ENCODE measurements at places on chromosomes 16 and 17. TPM values are rescaled to one million over a fixed set of nuclear protein-coding genes. Genes with fewer than 3 reads are reported as not detected.
A peak's percentile ranks its signal among the peaks of the same experiment; 100 is the strongest.

DNA sequence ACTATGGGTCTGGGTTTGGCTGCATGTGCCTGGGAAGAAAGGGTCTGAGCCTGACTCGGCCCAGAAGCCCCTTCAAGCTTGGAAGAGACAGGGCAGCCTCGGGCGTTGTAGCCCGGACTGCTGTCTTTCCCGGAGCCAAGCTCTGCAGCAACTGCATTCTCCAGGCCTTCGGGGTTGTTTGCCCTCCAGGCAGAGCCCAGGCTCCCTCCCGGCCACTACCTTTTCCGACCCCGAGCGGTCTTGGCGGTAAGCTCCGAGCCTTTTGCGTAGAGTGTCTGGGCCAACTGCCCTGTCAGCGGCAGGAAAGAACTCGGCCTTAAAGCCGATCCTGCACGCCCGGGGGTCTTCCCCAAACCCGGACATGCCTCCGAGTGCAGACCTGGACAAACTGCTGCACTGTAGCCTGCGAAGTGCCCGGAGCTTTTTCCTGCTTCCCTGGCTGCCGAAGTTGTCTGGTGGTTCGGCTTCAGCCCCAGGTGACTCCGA lies 1.3 kb downstream of the LHX1 start:
- no peak overlapping the region for H3K27ac ChIP-seq
- H3K4me1 ChIP-seq, result no peaks in the 10 kb centered on the region
- no peaks in the 10 kb centered on the region for H3K36me3 ChIP-seq
- no peak overlapping the region for H3K4me3 ChIP-seq
- DNase-seq, result no peak
- peaks cover 99% of the 10 kb centered on the region for H3K27me3 ChIP-seq

DNA sequence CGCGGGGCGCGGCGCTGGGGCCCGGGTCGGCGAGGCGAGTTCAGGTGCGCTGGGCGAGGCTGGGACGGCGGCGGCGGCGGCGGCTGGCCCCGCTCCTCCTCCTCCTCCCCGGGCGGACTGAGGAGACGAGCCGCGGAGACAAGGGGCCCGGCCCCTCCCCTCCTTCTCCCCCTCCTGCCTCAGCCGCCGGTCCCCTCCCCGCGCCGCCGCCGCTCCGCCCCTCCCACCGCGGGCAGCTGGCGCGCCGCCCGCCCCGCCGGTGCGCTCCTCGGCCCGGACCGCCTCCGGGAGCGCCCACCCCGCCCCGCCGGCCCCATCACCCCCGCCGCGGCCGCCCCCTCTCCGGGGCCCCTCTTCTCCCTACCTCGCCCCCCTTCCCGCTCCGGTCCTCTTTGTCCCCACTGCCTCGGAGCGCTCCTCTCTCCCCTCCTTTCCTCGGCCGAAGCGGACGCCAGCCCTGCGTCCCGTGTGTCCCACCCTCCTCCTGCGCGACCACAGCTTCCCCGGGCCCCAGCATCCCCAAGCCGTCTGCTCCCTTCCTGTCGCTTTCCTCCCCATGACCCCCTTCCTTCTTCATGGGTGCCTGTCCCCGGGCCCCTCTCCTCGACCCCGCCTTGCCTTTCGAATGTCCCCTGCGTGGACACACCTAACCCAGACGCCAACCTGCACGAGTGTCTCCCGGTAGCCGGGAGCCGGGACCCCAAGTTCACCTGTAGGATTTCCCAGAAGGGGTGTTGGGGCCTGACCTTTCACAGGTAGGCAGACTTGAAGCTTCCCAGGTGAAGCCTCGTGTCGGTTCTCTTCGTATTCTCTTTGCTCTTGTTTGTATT lies at the start of gene TOX3:
Gene TOX3 (minus strand): TSS at position 140 of the 830 bp plus-strand sequence. CDS start 420 bp downstream, outside the sequence.
- no peak within 1 kb of the TSS for H3K4me3 ChIP-seq
- H3K27me3 ChIP-seq, result peaks cover 5% of the 10 kb centered on the region
- H3K36me3 ChIP-seq, result no peaks in the 10 kb centered on the region
- DNase-seq, result no peak
- H3K4me1 ChIP-seq, result no peaks in the 10 kb centered on the region

- H3K27me3 ChIP-seq, result no peaks in the 10 kb centered on the region
- H3K36me3 ChIP-seq, result peaks cover 23% of the 10 kb centered on the region
- no peak for DNase-seq
- no peaks in the 10 kb centered on the region for H3K4me1 ChIP-seq
Observed at GRCh38 chr17:43772877-43773648, 5.7 kb downstream of the DUSP3 start.

DNA sequence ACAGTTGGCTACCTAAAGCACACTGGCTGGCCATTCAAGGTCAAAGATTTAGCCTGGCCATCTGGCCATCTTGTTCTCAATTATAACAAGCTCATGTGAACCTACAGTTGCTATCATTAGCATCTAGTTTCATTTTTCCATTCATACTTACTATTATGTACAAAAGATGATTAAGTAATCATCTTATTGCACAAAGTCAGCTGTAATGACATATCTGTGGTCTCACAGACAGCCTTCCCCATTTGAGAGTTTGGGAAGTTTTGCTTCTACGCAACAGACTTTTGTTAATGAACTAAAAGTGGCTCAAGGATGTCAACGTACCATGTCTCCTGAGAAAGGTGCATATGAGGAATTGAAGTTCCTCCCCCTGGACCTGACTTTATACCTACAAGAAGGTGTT lies 51.3 kb downstream of the HS3ST3B1 start:
- DNase-seq, result peak; percentile 41
- H3K4me1 ChIP-seq, result peaks cover 9% of the 10 kb centered on the region
- no peaks in the 10 kb centered on the region for H3K27me3 ChIP-seq
- H3K4me3 ChIP-seq, result no peak overlapping the region
- no peaks in the 10 kb centered on the region for H3K36me3 ChIP-seq

DNA sequence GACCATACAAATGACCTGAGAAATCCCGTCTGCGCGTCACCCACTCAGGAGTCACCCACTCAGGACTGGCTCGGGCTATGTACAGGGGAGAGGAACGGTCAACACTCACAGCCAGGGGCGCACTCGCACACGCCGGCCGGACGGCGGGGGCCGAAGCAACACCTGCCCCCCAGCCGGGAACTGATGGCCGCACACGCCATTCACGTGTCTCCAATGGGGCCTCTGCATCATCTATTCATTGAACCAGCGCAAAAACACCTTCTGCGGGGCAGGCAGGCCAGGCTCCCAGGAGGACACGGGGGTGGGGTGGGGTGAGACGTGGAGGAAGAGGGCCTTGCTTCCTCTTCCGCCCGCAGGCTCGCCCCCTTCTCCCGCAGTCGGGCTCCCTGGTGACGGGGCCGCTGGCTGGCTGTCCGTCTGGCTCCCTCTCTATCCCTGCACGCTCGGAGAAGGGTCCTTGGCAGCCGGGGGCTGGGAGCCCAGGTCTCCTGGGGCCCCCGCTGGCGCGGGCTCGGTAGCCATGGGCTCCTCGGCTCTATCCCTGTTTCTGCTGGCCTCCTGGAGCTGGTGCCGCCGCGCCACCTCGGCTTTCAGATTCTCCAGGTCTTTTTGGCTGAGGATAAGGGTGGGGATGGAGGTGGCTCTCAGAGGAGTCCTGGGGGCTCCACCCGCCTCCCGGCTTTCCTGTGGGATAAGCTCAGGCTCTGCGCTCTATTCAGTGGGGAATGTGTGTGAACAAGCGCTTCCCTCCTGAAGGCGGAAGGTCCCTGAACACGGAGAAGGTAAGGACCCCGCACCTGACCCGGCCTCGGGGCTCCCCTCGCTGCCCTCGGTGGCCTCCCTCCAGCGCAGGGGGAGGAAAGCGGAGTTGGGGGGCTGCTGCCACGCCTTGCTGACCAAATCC lies 21.1 kb downstream of the CLUH start:
- H3K4me1 ChIP-seq, result peaks cover 7% of the 10 kb centered on the region
- no peak for DNase-seq
- no peak overlapping the region for H3K27ac ChIP-seq
- no peaks in the 10 kb centered on the region for H3K27me3 ChIP-seq
- peaks cover 15% of the 10 kb centered on the region for H3K36me3 ChIP-seq

GRCh38 chr16:69048328-69049120 lies 56.9 kb upstream of the HAS3 start:
- no peaks in the 10 kb centered on the region for H3K27me3 ChIP-seq
- DNase-seq, result no peak
- H3K27ac ChIP-seq, result no peak overlapping the region
- no peak overlapping the region for H3K4me3 ChIP-seq
- no peaks in the 10 kb centered on the region for H3K36me3 ChIP-seq

DNA sequence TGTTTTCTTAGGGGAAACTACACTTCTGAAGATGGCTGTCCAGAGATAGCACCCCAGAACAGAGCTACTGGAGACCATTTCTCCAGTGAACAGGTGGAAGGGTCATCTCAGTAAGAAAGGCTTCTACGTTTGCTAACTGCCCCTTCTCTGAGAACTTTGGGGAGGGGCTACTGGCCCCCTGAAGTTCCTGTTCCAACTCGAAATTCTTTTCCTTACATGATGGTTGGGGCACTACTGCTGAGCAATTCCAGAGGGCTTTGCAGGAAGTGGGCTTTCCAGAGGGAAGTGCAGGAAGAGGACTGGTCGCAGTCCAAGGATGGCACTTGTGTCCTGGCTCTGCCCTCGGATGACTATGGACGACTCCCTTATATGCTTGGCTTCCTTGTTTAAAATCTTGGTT lies 31.2 kb downstream of the TOM1L2 start:
- DNase-seq, result no peak
- no peak overlapping the region for H3K4me3 ChIP-seq
- peaks cover 44% of the 10 kb centered on the region for H3K4me1 ChIP-seq
- peaks cover 1% of the 10 kb centered on the region for H3K36me3 ChIP-seq
- H3K27me3 ChIP-seq, result no peaks in the 10 kb centered on the region

- peak; percentile 94 for DNase-seq
- peak overlapping the region; percentile 87 for H3K4me3 ChIP-seq
- peaks cover 19% of the 10 kb centered on the region for H3K4me1 ChIP-seq
- peak overlapping the region; percentile 97 for H3K27ac ChIP-seq
Observed at GRCh38 chr17:4969047-4969550, 1.5 kb upstream of the SPAG7 start.

DNA sequence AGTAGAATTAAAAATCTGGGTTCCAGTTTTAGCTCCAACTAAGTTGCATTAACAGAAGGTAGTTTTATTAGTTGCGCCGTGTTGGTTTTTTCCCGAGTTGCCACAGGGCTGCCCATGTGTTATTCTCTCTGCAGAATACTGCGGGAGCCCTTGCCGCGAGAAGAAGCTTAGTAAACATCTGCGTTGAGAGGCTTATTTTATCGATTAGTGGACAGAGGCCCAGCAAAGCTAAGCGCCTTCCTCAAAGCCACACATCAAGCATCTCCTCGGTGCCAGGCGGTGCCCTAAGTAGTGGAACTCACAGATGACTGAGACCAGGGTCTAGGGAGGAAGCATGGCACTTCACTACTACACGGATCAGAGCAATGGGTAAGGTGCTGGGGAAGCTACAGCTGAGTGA lies 212.3 kb upstream of the IRX5 start:
- H3K27me3 ChIP-seq, result no peaks in the 10 kb centered on the region
- H3K27ac ChIP-seq, result no peak overlapping the region
- H3K4me3 ChIP-seq, result no peak overlapping the region

DNA sequence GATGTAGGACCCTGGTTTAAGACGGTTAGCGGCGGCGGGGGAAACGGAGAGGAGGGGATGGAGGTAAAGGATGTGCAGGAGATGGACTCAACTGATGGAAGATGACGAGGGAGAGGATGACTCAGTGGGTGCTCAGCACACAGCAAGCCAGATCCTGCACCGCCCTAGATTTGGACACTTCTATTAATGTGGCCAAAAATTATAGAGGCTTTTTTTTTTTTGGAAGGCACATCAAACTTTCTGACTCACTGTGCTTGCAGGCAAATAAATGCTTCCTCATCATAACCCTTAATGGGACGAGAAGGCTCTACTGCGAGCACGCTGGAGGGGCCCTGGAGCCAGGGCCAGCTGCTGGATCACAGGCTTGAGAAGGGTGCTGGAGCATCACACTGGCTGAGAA lies 36.0 kb downstream of the RTN4RL1 start:
- no peaks in the 10 kb centered on the region for H3K36me3 ChIP-seq
- H3K4me3 ChIP-seq, result no peak overlapping the region
- peak overlapping the region; percentile 87 for H3K27ac ChIP-seq
- DNase-seq, result peak; percentile 89

DNA sequence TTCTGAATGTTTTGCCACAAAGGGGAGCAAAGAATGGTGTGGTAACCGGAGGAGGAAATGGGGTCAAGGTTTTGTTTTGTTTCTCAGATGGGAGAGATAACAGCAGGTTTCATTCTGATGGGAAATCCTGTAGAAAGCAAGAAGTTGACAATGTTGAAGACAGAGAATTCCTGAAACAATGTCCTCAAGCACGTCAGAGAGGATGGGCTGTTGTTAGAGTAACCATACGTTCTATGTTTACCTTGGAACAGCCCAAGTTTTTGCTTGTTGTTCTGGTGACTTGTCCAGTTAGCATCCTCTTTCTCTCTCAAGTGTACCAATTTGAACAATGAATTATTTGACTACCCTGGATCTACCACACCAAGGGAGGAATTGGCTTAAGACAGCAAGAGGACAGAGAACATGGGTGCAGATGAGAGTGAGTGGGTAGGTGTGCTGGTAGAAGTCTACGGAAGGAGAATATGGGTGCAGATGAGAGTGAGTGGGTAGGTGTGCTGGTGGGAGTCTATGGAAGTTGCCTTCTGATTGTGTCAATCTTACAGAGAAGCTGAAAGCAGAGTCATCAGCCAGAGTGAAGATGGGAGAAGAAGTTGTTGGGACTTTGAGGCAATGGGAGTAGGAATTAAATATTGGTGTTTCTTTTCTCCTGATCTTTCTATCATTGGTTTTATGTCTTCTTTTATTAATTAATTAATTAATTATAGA lies 14.8 kb upstream of the NSRP1 start:
- no peaks in the 10 kb centered on the region for H3K36me3 ChIP-seq
- no peak overlapping the region for H3K27ac ChIP-seq
- no peak overlapping the region for H3K4me3 ChIP-seq
- DNase-seq, result no peak

GRCh38 chr16:67694611-67695010 lies 24.5 kb downstream of the GFOD2 start:
- no peak for DNase-seq
- H3K27me3 ChIP-seq, result no peaks in the 10 kb centered on the region
- no peaks in the 10 kb centered on the region for H3K4me1 ChIP-seq
- H3K27ac ChIP-seq, result no peak overlapping the region
- H3K36me3 ChIP-seq, result no peaks in the 10 kb centered on the region

GRCh38 chr17:4823373-4824089 lies 9.6 kb upstream of the MINK1 start:
- no peaks in the 10 kb centered on the region for H3K4me1 ChIP-seq
- H3K27me3 ChIP-seq, result no peaks in the 10 kb centered on the region
- H3K4me3 ChIP-seq, result no peak overlapping the region

The CCL1 gene
- not detected for total RNA-seq

The XYLT1 gene
- total RNA-seq, result 21.8 TPM

The NR1D1 gene
- total RNA-seq, result 1.8 TPM

The NAA60 gene
- 9.2 TPM for total RNA-seq

The TEKT5 gene
- 0.26 TPM for total RNA-seq

The SLC22A31 gene
- 0.17 TPM for total RNA-seq

The SNAI3 gene
- 0.17 TPM for total RNA-seq

The BCL7C gene
- 28.2 TPM for total RNA-seq

The PLA2G10 gene
- not detected for total RNA-seq

All from fibroblast of lung (primary cell).